ENCODE measurements at places on chromosomes 12 and 14.

- no peak for DNase-seq
Observed at GRCh38 chr12:106522708-106523107, 60.1 kb upstream of the RFX4 start.

DNA sequence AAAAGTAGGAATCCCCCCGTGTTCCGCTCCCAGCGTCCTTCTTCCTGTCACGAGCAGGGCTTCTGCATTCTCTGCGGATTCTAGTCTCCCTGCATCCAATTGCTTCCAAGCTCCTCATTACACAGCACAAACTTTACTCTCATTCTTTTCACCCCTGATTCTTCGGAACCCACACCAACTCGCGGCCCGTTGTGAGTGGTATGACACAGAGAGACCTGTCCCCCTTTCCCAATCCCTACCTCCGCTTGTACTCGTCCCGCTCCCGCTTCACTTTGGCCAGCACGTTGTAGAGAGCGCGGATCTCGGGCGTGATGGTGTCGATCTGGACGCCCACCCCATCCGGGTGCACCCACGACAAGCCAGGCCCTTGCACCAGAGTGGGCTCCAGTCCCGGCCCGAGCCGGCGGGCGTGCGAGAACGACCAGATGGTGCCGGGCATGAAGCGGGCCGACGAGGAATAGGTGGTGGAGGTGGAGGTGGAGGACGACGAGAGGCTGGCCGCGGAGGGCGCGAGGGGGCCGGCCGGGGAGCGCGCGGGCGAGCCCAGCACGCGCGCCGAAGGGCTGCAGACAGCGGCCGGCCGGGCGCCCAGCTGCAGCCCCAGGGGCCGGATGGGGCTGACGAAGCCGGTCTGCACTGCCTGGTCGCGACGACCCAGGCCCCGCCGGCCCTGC is 687 bp downstream of the IFFO1 start:
- DNase-seq = no peak

- DNase-seq = no peak
Observed at GRCh38 chr14:63361790-63362189, 43.1 kb upstream of the GPHB5 start.

DNA sequence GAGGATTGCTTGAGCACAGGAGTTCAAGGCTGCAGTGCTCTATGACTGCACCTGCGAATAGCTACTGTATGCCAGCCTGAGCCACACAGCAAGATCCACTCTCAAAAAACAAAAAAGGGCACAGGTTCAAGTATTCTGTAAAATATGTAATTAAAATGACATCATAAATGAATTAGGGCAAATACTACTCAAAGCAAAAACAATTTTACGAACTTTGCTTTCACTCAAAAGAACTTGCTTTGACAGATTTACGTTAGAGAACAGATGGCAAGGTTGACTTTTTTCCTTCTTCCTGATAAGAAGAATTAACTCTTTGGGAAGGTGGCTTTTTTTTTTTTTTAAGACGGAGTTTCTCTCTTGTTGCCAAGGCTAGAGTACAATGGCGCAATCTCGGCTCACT is 44.0 kb upstream of the EAPP start:
- no peak for DNase-seq

DNA sequence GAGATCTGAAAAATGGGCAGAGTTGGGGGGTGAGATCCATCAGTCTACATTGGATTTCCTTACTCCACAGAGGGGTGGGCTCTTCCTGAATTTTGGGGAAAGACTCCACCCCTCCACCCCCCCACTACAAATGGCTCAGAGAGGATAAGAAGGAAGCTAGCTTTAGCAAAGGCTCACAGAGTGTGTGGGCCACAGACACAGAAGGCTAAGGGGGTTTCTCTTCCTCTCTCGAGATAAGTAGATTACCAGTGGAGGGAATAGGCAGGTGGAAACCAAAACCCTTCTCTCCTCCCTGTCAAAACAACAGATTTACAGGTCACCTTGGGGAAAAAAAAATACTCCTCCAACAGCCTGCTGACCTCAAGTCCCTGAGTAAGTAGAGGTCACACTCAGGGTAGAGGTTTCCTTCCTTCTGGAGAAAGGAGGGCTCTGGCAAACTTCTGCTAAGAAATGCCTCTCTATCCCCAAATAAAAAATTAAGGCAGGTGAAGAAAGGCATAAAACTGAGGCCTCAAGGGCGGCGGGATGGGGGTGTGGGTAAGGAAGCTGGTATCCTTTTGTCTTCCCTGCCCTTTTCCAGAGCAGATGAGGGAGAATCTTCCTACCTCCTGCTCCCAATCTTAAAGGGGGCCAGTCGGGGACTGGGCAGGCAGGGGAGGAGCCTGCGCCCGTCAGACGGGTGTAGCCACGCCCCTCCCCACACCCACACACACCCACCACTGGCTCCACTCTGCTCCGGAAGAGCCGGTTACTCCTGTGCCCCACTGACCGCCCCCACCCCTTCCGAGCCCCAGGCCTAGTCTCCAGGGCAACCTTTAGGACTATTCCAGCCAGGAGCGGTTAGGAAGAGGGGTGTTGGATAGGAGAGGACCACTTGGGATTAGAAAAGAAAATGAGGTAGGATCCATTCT is 1.9 kb upstream of the BAZ2A start:
- no peak for DNase-seq

- no peak for DNase-seq
Observed at GRCh38 chr12:5102261-5102789, 58.6 kb downstream of the KCNA5 start.

DNA sequence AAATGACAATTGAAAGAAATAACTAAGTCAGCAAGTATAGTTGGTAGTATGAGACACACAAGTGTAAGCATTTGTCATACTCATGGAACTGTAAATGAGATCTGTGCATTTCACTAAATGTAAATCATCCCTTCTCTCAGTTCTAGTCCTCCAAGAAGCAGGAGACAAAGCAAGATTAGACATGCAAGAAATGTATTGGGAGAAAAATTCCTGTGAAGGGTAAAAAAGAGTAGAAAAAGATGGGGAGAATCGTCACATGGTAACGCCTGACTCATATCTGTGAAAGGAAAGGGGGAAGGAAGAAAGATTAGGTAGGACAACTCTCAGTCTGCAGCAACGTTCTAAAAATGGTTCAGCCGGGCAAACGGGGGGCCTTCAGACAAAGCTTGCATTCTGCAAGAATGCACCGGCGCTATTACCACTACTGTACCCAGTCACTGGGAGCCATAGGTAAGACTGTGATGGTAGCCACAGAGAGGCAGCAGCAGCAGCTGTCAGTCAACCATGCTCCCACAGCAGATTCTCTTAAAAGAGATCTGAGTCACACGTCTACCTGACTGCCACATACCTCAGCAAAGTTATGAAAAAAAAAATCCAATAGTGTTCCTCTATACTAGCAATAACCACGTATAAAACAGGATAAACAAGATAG is 18.0 kb upstream of the RFX4 start:
- DNase-seq = no peak

Measured in DMS79 (cell line).